NCI-H1105 treated with DMSO at 0.1 percent for 48 hours (cell line): ENCODE measurements at places on chromosomes 7 and 10.

GRCh38 chr10:112842832-112843360, 107.2 kb upstream of the TCF7L2 start:
- DNase-seq = no peak

- no peak for DNase-seq
These were observed 208.0 kb upstream of the PPP2R2D start for GRCh38 chr10:131692686-131693334.

GRCh38 chr10:124995605-124996004, 53.7 kb downstream of the ZRANB1 start:
- DNase-seq = no peak

GRCh38 chr10:60714233-60714632, 64.0 kb upstream of the CDK1 start:
- no peak for DNase-seq

GRCh38 chr7:81469869-81470723, 299.8 kb downstream of the HGF start:
- peak; percentile 68 for DNase-seq

- DNase-seq = no peak
These were observed 566.0 kb downstream of the CALN1 start for GRCh38 chr7:71846160-71846559.
